Mesenteric fat pad (tissue), 1 donor: ENCODE measurements at places on chromosomes 6 and 20.

DNA sequence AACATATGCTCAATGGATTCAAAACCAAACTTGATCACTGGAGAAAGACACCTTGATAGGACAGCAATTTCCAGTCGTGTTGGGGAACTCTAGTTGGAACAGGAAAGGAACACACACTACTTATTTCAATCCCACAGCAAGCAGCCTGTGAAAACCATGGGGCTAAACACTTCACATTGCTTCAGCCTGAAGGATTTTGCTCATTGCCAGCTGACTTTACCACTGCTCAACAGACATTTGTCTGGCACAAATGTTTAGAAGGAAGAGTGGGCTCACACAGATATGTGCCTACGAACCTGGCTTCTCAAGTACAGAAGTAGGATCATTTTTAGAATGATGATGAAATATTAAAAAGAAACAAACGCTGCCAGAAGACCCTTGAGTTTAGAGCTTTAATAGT lies 598.1 kb downstream of the PHF3 start:
- DNase-seq, result no peak

- DNase-seq, result no peak
Measured at GRCh38 chr20:41044409-41045062, 15.9 kb downstream of the TOP1 start.

DNA sequence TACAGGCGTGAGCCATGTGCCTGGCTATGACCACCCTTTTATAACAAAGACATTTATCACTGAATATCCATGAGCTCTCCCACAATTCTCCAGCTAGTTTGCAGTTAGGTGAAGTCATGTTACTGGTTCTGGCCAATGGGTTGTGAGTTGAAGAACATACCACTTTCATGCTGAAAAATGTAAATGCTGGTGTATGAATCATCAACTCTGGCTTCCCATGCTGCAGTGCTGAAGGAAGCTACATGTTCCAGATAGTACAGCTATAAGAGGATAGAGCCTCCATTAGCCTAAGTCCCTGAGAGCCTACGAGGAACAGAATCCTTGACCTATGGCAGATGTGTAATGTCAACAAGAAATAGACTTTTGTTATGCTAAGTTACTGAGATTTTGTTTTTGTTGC lies 180.4 kb downstream of the BTBD9 start:
- no peak for DNase-seq

DNA sequence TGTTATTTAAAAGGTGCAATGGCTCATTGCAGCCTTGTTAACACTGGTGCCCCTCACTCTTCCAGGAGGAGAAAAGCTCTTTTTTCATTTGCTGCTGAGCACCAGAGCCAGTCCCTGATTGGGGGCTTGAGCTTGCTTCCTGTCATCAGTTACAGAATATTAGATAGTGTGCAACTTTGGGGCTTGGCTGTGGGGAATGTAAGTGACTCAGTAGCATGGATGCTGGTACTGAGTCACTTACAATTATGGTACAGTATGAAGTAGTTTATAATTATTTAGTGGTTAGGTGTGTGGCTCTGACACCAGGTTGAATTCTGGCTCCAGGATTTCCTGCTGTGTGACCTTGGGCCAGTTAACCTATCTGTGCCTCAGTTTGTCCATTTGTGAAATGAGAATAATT lies 37.6 kb downstream of the ANKS1A start:
- DNase-seq, result no peak

DNA sequence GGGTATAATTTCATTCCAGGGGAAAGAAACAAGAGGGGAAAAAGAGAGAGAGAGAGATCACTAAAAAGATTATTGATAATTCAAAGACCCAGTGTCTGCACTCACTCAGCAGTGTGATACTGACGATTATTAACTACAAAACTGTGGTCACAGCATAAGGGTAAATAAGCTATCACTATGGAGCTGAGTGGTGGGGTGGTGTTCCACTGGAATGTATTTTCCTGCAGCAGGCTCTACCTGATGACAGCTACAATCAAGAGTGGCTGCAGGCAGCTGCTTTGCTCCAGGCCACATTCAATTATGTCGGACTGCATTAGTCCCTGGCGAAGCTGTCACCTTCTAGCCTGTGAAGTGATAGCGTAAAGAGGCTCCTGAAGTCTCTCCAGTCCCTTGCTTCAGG lies 122.2 kb upstream of the TFAP2D start:
- DNase-seq, result no peak

DNA sequence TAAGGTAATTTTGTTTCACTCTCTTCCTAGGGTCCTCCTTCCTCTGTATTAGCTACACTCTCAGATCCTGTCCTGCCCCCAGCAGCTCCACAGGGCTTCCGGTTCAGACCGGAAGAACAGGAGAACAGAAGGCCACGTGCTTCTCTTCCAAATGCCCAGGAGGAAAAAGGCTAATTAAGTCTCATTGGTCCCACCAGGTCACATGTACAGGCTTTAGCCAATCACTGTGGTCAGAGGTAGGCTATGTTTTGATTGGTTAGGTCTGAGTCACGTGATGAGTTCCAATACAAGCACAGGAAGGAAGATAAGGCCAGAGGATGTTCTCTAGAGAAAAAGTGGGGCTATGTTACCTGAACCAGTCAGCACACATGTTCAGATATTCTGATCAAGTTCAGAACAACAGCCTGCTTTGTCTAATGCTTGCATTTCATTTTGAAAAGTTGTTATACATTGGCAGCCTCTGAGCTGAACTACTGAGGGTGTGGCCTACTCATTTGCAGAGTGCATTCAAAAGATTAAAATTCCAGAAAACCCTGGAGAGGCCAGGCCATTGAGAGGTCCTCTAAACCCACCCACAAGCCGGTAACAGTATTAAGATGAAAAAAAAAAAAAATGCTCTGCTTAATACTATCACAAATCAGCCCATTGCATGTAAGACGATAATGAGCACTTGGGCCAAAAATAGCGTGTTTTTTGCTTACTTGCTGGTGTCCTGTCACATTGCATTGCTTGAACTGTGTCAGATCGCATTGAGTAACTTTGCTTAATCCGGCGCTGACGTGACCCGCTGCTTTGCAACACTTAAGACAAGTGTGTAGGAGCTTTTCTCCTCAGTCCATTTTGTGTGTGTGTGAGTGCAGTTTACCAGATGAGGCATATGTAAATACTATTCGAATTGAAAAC lies 170.3 kb downstream of the TSHZ2 start:
- DNase-seq, result no peak

DNA sequence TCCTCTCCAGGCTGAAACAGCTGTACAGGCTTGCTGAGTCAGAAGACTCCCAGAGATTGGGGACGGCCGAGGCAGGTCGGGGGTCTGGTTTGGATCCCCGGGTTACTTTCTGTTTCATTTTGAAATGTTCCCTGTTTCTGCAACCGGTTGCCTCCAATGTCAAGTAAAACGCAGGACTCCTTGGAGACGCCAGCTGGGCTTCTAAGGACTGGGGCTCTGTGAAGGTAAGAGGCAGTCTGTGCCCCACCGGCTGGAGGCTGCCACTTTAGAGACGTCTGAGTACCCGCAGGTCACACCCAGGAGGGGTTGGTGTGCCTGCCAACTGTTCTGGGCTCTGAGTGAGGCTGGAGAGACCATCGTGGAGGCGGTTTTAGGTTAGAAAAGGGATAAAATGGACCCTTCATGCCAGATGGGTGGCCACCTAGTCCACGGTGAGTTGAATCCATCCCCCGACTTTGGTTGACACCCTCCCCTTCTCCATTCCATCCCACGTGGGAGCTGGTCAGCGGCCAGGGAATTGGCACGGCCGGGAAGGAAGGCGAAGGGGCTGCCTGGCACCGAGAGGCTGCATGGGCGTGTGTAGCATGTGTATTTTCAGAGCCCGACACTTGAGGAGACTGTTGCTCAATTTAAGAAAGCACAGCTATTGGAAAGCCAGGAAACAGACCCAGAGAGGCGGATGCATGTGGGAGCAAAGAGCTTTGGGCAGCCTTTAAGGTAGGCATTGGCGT lies 240.9 kb downstream of the PHACTR1 start:
- no peak for DNase-seq

DNA sequence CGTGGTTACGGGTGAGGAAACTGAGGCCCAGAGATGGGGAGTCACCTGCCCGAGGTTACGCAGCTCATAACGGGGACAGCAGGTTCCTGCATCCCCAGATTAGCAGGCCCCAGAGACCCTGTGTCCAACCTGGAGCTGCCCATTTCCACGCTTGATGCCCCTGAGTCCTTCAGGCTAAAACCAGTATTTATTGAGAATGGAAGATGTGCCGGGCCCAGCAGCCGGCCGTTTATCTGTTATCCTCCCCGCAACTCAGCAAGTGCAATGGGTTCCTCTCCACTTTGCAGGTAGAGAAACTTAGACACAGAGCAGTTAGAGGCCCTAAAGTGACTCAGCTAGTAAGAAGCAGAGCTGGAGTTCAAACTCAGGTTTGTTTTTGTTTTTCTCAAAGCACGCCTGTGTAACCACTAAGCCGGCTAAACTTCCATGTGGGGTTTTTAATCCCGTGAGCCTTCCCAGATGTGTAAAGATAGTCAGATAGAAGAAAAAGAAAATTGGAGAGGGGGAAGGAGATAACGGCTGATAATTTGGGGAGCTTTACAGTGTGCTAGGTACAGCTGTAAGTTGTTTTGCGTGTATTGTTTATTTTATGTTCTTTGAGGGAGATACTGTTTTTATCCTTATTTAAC lies 775 bp downstream of the PFDN4 start:
- DNase-seq, result no peak

DNA sequence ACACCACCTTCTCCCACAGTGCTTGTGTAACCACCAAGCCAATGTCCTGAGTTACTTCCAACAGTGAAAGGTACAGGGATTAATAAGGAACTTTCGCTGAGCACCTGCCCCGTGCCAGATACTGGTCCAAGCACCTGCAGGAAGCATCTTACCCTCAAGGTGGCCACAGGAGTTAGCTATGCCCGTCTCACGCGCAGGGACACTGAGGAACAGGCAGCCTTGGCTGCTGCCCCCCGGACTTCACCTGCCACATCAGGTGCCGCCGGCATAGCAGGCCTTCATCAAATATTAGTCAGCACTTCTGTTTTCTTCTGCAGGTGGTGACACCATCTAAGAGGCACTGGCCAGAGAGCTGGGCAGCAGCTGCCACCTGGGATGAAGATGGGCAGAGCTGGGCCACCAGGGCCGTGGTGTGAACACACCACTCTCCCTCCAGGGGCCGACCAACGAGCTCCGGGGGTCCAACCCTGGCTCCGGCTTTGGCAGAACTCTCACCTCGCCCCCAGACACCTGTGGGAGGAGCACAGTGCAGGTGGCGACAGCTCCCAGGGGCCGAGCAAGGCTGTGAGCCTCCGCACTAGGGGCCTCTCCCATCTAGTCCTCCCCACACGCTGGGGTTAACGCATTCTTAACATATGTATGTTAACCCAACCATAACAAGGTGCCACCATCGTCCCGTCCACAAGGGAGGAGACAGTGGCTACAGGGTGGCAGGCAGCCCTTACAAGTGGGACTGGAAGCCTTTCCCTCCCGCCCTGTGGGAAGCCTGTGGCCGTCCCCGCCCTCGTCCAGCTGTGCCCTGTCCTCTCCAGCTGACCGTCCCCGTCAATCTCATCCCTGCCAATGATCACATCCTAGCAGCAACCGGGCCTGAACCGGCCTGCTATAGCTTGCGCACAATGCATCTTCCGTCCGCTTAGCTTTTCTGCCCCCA lies 2.9 kb upstream of the PPDPF start:
- DNase-seq, result no peak

GRCh38 chr6:17615794-17616193 lies 15.7 kb downstream of the FAM8A1 start:
- no peak for DNase-seq

GRCh38 chr6:165906-166305 lies 126.4 kb upstream of the DUSP22 start:
- no peak for DNase-seq

DNA sequence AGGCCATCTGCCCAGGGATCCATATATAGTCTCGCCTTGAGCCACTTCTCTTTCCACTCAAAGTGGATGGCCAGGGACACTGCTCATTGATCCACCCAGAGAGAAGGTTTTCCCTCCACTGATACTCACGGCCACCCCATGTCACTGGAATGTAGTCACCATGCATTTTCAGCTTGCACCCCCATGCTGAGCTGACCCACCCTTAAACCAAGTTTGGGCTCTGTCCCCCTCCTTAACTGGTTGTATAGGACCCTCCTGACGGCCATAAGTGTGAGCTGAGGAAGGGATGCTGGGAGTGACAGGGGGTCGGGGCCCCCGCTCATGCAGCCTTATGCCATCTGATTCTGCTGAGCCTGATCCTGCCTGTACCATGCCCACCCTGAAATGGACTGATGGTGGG lies 25.7 kb downstream of the SUMO4 start:
- DNase-seq, result no peak

- peak; percentile 68 for DNase-seq
Measured at GRCh38 chr20:21702553-21703470, 2.7 kb upstream of the PAX1 start.

- peak; percentile 37 for DNase-seq
Measured at GRCh38 chr6:3304500-3305215, 45.9 kb downstream of the PSMG4 start.

DNA sequence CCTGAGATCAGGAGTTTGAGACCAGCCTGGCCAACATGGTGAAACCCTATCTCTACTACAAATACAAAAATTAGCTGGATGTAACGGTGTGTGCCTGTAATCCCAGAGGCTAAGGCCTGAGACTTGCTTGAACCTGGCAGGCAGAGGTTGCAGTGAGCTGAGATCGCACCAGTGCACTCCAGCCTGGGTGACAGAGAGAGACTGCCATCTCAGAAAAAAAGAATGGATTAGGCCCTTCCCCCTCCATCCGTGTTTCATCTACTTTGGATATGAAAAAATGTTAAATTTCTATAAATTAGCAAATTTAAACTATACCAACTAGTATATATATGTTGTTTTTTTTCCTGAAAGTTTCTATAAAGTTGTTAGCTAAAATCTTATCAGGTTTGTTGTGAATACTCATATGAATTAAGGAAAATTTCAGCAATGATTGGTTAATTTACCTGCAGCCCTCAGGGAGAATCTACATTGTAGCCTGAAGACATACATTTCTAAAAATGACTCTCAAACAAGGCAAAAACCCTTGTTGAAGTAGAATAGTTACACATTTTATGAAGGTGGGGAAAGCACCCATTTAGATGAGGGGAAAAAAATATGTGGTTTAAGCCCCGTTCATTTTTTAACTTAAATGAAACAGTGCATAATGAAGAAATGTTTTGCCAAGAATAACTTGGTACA lies 120.9 kb downstream of the TIAM2 start:
- DNase-seq, result no peak

DNA sequence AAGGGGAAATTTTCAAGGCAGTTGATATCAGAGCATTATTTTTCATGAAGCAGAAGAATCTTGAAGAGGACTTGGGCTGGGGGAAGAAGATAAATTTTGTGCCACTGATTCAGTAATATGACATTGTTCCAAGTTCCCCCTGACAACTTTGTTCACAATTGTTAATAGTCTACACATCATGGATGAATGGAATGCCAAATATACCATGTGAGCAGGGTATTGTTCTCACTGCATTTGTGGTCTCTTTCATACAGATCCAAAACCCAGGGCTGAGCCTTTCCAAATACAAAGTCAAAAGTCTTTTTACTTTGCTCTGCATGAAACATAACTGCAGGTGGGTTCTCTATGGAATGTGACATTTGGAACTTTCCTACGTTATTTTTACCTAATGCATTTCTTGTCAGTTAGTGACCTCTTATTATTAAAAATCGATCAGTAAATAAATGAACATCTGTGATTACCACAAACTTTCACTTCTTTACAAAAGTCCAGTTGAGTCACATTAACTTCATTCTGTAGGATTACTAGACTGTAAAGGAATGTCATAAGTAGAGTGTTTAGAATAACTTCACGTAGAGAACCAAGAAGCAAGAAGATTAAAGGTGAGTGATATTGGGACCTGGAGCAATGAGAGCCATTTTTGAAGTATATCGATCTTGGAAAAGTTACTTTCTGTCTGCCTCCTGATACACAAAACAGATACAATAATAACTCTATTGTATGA lies 100.9 kb downstream of the RCAN2 start:
- no peak for DNase-seq
